ENCODE measurements at places on chromosomes 13 and 19. TPM values are rescaled to one million over a fixed set of nuclear protein-coding genes. Genes with fewer than 3 reads are reported as not detected.

Gene SPC24
- 1.1 TPM for total RNA-seq

Gene FFAR1
- total RNA-seq = not detected

Gene LILRB2
- 18.8 TPM for total RNA-seq

Gene RDH8
- total RNA-seq = not detected

Gene ASPDH
- total RNA-seq = not detected

Gene SLC8A2
- 0.23 TPM for total RNA-seq

Gene IGSF23
- not detected for total RNA-seq

Gene ALOX5AP
- total RNA-seq = 195 TPM

Gene RFC3
- 7.4 TPM for total RNA-seq

Gene KISS1R
- not detected for total RNA-seq

Gene KLK12
- not detected for total RNA-seq

Gene CLC
- total RNA-seq = not detected

Gene THAP8
- 5.2 TPM for total RNA-seq

Gene NOTCH3
- total RNA-seq = 67.9 TPM

Gene TNFSF9
- 7.4 TPM for total RNA-seq

Gene ZNF66
- total RNA-seq = 6.7 TPM

Gene ZNF431
- total RNA-seq = 24.5 TPM

Gene VSTM2B
- not detected for total RNA-seq

Gene CYP4F3
- 0.41 TPM for total RNA-seq

Gene PRRG2
- total RNA-seq = 10.1 TPM

Gene CIRBP
- 322 TPM for total RNA-seq

Gene MCF2L
- total RNA-seq = 69.7 TPM

Gene RNF17
- not detected for total RNA-seq

Gene OR10H1
- total RNA-seq = not detected

Gene GPX4
- total RNA-seq = 387 TPM

Gene PNMA8B
- total RNA-seq = 1.9 TPM

Gene WDR87
- total RNA-seq = not detected

Gene OLFM4
- not detected for total RNA-seq

Gene ZNF492
- total RNA-seq = 0.29 TPM

Gene MBD3L3
- not detected for total RNA-seq

Gene IRF3
- 86.4 TPM for total RNA-seq

Gene PGLYRP1
- 0.58 TPM for total RNA-seq

Gene TSHZ3
- 5.8 TPM for total RNA-seq

Gene OR7C1
- not detected for total RNA-seq

Gene ZNF723
- total RNA-seq = not detected

Gene UNC13A
- total RNA-seq = 0.41 TPM

Gene GNG14
- total RNA-seq = not detected

Gene HTR2A
- total RNA-seq = 0.90 TPM

Gene FCHO1
- 7.4 TPM for total RNA-seq

Gene MIER2
- total RNA-seq = 43.1 TPM

Gene PIK3R2
- total RNA-seq = 24.2 TPM

Gene ARHGAP45
- total RNA-seq = 98.2 TPM

Gene GARIN5A
- total RNA-seq = 3.8 TPM

Gene LRRC8E
- total RNA-seq = 11.0 TPM

Gene NCCRP1
- total RNA-seq = 0.46 TPM

Gene KASH5
- 2.2 TPM for total RNA-seq

Gene GIPR
- 4.8 TPM for total RNA-seq

Gene SIGLEC12
- 3.7 TPM for total RNA-seq

Gene RANBP3
- total RNA-seq = 65.5 TPM

Gene F7
- 0.61 TPM for total RNA-seq

Gene WASF3
- 27.9 TPM for total RNA-seq

Gene ZNF547
- 3.3 TPM for total RNA-seq

Gene ATXN8OS
- total RNA-seq = not detected

Gene SLITRK6
- 0.78 TPM for total RNA-seq
